Sigmoid colon (tissue), 7 donors: ENCODE measurements at places on chromosomes 12 and 14. TPM values are rescaled to one million over a fixed set of nuclear protein-coding genes. Genes with fewer than 3 reads are reported as not detected.

ALDH1L2 gene
- 4.6 TPM for total RNA-seq

AMDHD1 gene
- total RNA-seq = 0.71 TPM

GRCh38 chr12:44389896-44390295 is 486.2 kb downstream of the NELL2 start:
- DNase-seq = no peak

DNA sequence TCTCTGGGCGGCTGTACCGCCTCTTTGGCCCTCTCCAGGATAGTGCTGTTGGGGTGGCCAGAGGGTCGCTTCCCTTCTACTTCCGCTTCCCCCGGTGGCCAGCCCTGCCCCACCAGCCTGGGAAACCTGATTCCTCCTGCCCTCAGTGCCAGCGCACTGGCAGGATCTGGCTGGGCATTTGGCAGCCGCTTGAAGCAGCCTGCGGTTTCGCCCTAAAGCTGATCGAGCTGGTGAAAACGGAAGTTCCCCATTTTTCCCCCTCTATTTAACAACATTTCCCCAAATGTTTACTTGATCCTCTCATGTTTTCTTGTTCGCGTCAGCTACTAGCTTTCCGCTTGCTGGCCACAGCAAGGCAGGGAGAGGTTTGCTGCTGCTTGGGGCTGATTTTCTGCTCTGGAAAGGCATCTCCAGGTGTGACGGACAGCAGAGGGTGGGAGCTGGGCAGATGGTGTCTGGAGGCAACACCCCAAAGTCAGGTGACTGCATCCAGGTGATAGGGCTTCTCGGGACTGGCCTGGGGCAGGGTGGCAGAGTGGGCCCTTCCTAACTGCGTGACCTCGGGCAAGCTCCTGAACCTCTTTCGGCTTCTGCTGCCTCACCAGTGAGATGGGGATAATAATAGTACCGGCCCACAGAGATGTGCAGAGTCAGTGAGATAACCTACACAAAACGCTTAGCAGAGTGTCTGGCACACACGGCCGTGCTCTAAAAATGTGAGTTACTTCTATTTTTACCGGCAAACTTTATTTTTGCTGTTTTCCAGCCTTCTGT is 53.1 kb downstream of the TSPAN9 start:
- DNase-seq = no peak

- peak; percentile 68 for DNase-seq
These were observed 32.6 kb downstream of the PAPLN start for GRCh38 chr14:73269729-73270531.

DNA sequence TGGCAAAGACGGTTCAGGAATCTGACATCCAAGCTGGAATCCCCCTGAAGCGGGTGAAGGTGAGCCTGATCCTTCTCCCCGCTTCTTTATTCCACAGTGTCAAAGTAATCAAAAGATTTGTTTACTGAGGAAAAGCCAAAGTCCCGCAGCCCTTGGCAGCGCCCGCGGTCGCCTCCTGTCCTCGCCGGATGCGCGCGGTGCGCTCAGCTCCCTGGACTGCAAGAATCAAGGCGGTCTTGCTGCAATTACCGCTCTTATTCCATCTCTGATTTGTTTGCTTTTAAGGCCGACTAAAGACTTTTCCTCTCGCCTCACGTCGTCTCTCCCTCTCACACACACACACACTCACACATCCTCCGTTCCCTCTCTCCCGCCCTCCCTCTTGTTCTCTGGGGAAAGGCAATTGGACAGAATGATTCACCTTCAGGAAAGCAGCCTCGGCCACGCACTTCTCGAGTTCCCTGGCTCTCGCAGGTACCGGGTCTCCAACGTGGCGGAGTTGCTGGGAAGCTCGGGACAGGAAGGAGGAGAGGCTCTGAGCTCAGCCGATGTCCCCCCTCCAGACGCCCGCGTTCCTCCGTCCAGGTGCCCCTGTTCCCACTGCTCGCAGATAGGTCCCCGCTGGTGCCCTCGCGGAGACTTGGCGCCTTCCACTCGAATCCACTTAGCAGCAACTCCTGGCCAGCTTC is 68.6 kb upstream of the USP15 start:
- peak; percentile 56 for DNase-seq

GRCh38 chr14:66383257-66383656 is 102.9 kb upstream of the CCDC196 start:
- no peak for DNase-seq

DNA sequence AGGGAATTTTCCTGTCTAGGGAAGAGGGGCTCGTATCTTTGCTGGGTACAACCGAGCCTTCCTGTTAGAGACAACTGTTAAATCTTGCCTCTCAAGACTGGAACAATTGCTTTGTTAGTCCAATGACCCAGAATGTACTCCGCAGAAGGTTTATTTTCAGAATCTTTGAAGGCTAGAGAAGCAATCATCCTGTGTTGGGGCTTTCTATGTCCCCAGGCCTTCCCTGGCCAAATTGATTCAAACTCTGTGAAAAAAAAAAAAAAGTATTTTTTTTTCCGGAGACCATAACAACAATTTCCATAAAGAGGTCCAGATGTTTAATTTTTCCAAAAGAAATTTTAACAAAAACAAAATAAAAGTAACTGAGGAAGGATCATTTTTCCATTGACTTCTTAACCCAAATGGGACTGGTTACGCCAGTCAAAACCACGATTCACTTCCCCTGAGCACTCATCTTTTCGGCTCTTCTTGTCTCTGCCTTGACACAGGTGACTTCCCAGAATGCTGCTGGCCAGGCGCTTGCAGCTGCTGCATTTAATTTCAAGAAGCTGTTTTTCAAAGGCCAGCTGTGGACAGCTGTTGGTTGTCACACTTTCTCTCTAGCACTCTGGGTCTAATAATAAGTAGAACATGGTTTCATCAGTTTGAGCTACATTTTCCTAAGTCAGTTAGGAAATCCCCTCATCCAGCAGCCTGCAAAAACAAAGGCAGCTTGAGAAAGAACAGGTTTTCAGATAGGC is 81.6 kb upstream of the MANSC4 start:
- DNase-seq = peak; percentile 92

- DNase-seq = no peak
These were observed 96.8 kb upstream of the TMEM132C start for GRCh38 chr12:128170181-128170580.

GRCh38 chr14:67269298-67270060 is 28.2 kb downstream of the PALS1 start:
- DNase-seq = no peak

GRCh38 chr12:62210422-62210821 is 49.8 kb upstream of the USP15 start:
- no peak for DNase-seq

DNA sequence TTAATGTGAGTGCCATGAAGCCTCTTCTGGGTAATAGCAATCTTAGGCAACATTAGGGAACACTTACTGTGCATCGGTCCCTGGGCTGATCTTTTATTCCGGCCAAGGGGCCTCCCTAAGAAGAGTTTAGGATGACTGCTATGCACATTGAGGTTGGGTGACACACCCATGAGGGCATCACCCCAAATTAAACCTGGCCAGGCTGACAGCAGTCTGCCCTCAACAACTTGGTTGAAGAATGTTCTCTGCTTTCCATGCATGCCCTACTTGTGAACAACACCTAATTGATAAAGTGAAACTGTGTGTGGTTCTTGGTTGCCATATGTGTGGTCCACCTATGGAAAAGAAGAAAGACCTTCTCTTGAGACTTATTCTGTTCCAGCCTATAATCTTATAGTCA is 1098.0 kb downstream of the BCL11B start:
- DNase-seq = no peak

GRCh38 chr12:92951006-92951405 is 21.9 kb upstream of the EEA1 start:
- no peak for DNase-seq

DNA sequence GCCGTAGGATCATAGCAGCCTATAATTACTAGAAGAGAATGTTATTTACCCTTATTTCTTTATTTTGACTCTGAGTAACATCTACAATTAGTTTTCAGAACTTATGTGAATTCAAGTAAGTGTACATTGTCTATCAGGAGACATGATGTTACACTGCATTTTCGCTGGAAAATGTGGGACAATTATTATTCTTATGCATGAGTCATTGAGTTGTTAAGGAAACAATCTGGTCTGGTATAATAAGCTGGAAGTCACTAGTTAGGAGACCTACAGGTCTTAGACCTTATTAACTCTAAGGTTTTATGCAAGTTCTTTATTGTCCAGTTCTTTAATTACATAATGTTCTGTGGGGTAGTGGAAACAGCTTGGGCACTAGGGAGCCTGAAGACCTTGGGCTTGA is 5.8 kb downstream of the KTN1 start:
- no peak for DNase-seq
